ENCODE measurements at places on chromosomes 16 and 17.

GRCh38 chr17:81322271-81323082 is 27.4 kb upstream of the SLC38A10 start:
- peak; percentile 74 for DNase-seq

DNA sequence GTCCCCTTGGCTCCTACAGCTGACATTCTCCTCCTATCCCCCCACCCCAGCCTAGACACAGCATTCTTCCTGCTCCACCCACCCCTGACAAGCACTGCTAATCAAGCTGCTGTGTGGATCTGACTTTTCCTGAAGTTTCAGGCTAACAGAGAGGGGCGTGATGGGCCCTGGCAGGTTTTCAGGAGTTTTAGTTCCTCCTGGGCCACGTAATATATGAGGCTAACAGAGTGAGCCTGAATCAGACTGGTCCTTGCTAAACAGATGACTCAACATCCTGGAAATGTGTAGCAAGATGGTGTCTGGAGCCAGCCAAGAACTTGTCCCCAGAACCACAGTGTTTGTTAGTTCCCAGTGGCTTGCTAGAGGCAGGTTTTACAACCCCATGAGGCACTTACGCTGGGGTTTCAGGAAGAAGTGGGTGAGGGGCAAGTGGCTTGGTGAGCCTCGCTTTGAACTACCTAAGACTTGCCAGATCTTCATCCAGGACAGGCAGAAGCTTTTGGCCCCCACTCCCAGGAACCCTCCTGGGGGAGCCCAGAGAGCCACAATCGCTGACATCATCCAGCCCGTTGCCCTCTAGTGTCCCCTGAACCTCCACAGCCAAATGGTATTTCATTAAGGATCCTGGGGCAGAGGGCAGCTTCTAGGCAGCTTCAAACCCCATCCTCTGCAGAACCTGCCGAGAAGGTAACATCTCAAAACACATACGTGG is 15.9 kb downstream of the TMEM92 start:
- no peak for DNase-seq

DNA sequence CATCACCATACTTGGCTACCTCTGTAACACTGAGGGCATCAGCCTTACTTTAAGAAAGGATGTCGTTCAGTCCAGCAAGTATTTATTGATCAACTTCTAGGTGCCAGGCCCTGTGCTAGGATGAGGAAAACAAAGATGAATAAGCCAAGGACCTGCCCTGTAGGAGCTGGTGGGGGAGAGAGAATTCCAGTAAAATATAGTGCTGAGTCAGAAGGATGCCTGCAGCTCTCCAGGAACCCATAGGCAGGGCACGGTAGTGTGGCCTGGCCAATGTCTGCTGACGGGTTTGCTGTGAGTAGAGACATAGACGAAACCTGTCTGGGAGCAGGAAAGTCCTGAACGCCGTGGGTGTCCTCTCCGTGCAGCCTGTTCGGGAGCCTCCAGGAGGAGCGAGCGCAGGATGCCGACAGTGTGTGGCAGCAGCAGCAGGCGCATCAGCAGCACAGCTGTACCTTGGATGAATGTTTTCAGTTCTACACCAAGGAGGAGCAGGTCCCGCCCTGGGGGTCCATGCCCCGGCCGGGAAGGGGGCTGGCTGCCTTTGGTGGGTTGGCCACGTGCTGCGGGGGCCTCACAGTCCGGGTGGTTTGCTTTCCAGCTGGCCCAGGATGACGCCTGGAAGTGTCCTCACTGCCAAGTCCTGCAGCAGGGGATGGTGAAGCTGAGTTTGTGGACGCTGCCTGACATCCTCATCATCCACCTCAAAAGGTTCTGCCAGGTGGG is 55.6 kb downstream of the USP43 start:
- DNase-seq = no peak

- DNase-seq = no peak
Observed at GRCh38 chr17:30908717-30909420, 2.8 kb upstream of the TEFM start.

GRCh38 chr16:11636172-11636721 is 32.0 kb upstream of the SNN start:
- DNase-seq = no peak

GRCh38 chr16:31167315-31167714 is 12.6 kb upstream of the FUS start:
- DNase-seq = no peak

- DNase-seq = no peak
Observed at GRCh38 chr16:81251871-81252270, 13.4 kb downstream of the BCO1 start.

GRCh38 chr17:33615861-33616260 is 322.8 kb upstream of the ASIC2 start:
- no peak for DNase-seq

- DNase-seq = peak; percentile 8
Observed at GRCh38 chr17:63476459-63476853, 405 bp upstream of the ACE start.

GRCh38 chr17:2058586-2059546 is 4.0 kb downstream of the HIC1 start:
- DNase-seq = no peak

GRCh38 chr16:24908716-24909115 is 63.0 kb downstream of the SLC5A11 start:
- no peak for DNase-seq

- DNase-seq = no peak
Observed at GRCh38 chr16:9077091-9077809, 14.2 kb upstream of the HAPSTR1 start.

GRCh38 chr16:82867485-82867884 is 240.7 kb downstream of the CDH13 start:
- no peak for DNase-seq

DNA sequence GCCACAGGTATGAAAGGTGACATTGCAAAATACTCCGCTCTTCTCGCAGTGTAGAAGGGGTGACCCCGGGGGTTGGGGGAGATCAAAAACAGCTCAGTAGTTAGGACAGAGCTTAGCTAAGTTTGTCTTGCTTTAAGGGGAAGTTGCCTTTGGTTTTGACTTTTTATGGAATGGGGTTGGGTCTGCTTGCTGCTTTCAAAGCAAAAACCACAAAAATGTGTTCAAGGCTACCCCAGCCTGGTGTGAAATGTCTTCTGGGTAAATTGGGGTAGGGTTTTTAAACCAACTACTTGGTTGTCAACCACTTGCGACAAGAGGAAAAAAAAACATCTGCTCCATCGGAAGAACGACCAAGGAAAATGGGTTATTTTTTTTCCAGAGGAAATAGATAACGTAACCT is 6.2 kb downstream of the FUS start:
- DNase-seq = no peak

GRCh38 chr16:89827383-89828198 is 684 bp upstream of the SPIRE2 start:
- DNase-seq = peak; percentile 12

DNA sequence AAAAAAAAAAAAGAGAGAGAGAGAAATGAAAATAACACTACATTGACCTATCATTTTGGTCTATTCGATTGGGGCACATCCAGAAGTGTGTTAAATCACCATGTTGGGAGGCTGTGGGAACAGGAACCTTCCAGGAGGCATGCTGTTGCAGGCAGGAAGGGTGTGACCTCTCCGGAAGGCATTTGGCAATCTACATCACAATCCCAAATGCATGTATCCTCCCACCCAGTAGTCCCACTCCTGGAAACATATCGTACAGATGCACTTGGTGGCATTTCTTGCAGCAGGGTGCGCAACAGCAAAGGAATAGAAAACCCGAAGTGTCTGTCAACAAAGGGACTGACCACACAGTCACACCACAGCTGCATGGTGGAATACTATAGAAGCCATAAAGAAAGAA is 7.9 kb downstream of the PLLP start:
- peak; percentile 62 for DNase-seq

DNA sequence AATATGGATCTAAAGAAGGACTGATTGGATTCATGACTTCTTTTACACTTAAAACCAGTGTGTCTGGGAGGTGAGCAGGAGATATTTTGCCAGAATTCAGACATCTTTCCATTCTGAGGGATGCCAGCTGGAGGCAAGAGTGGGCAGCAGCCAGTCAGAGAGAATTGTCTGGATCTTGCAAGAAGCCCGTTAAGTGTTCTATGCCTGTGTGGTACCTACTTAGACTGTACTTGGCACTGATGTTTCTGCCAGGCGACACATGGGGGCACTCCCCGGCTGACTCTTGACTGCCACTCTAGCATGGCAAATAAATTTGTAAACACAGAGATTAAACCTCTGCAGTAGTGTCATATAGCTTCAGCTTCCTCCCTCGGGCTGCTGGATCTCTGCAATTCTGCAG is 247.7 kb downstream of the UTP18 start:
- DNase-seq = no peak

DNA sequence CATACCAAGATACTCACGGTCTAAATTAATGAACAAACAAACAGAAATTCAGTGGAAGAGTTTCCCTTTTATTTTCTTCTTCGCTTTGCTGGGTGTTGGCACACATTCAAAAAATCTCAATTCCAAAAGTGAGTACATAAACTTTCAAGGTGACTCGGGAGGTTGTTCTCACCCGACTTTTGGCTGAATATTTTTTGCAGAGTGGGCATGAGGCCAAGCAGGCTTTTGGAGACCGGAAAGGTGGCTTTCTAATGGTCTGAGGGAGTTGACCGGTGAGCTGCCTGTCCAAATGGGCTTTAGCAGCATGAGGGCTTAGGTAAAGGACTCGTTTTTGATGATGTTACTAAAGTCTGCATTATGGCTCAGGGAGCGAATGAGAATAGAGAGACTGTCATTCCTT is 318.7 kb downstream of the CPPED1 start:
- no peak for DNase-seq

DNA sequence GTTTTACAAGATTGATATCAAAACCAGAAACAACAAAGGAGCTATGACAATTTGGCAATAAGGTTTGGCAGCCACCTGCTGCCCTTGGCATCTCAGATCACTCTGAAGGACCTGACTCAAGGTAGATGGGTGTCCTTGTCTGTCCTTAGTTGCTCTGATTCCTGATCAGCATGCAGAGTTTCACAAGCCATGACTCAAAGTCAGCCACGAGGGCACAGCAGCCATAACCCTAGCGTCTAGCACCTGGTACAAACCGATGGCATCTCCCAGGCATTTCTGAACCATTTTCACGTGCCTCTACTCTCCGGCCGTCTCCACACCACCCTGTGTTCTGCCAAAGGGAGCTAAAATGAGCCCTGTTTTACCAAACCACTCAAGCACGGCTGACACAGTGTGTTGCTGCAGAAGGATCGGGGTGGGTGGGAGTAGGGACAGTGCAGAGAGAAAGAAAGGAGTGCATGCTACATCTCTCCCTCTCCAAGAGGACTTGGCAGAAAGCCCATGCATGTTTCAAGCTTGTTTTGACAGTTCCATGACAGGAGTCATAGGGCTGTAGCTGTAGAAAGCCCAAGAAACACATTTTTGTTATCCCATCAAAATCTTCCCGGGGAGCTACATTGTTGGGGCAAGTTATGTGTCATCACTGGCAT is 297.3 kb downstream of the ABCC12 start:
- DNase-seq = no peak

DNA sequence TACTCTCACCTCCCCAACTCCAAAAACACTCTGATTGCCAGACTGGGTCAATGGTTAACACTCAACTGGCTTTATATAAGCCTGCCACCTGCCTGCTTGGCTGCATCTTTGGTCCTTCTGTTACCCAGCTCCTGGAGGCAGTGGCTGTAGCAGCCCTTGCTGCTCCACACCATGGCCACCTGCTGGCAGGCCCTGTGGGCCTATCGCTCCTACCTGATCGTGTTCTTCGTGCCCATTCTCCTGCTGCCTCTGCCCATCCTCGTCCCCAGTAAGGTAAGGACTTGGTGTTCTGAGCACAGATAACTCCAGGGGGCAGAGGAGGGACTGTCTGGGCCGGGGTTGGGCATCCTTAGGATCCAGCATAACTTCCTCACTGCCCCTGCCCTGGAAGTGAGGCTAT is at the start of gene SLC13A2:
TSS of gene SLC13A2 (plus strand) at position 103 of the 400 bp plus-strand sequence. CDS start at position 172, 69 bp downstream.
- DNase-seq = no peak

DNA sequence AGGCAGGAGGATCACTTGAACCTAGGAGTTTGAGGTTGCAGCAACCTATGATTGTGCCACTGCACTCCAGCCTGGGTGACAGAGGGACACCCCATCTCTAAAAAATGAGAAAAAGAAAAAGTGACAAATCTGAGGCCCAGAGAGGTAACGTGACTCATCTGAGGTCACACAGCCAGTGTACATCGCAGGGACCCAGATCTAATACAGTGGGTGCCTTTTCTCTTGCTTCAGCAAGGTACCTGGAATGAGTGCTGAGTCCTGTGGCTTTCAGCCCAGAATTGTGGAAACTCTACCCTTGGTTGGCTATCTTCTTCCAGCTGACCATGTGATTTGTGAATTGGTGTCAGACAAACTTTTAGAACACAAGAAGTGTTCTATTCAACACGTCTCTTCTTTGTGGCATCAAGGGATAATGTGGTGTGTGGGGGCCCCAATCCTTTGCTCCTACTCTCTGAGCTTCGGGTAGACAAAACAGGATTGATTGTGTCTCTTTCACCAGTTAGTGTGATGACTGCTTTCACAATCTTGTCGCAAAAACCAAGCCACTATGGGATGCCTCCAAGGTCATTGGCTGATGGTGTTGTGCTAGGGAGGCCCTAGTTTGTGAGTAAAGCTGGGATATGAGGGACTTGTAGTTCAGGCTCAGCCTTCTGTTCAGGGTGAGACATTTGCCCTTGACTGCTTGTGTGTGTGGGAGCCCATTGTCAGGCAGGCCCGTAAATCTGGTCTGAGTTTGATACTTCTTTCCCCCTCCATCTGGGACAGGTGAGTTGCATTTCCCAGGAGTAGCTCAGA is 71.0 kb downstream of the MSI2 start:
- no peak for DNase-seq

DNA sequence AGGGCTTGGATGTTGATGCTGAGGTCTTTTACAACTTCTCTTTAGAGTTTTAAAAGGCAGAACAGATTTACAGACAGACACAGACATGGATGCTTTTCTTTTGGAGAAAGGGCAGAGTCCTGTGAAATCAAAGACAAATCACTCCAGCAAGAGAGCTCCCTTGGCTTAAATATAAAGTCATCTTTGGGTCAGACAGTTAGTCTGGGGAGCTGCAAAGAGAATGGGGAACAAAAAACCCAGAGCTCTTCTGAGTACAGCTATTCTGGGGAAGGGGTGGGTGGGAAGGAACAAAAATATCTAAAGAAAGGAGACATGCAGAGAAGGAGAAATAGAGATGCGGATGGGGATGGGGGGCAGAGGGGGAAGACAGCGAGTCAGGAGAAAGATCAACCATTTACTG is 266.6 kb downstream of the XYLT1 start:
- DNase-seq = no peak

DNA sequence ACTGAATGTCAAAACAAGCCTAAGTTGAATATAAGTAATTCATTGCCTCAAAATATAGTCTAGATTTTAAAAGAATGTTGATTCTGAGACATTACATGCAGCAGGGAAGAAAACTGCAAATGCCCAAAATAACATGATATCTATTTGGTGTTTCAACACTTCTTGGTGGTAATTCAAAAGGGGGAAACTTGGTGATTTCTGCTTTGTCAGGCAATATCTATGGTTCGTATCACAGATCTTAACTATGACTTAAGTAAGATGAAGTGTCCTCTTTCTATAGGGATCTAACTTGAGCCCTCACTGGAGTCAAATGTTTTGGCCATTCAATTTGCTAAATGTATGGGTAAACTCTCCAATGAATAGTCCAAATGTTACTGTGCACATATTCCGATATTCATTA is 44.6 kb downstream of the GNA13 start:
- no peak for DNase-seq

- DNase-seq = peak; percentile 99
Observed at GRCh38 chr17:34254651-34255380, at the start of gene CCL2. TSS of gene CCL2 (plus strand) at chr17:34255285. CDS start at chr17:34255350, 65 bp downstream.

- DNase-seq = no peak
Observed at GRCh38 chr16:67184453-67184994, 761 bp upstream of the MATCAP1 start.

- no peak for DNase-seq
Observed at GRCh38 chr17:28879886-28880571, 17.5 kb downstream of the FLOT2 start.
